ENCODE measurements at places on chromosomes 13 and 19.

- DNase-seq, result no peak
Observed at GRCh38 chr13:24860770-24861169, 96.8 kb downstream of the RNF17 start.

DNA sequence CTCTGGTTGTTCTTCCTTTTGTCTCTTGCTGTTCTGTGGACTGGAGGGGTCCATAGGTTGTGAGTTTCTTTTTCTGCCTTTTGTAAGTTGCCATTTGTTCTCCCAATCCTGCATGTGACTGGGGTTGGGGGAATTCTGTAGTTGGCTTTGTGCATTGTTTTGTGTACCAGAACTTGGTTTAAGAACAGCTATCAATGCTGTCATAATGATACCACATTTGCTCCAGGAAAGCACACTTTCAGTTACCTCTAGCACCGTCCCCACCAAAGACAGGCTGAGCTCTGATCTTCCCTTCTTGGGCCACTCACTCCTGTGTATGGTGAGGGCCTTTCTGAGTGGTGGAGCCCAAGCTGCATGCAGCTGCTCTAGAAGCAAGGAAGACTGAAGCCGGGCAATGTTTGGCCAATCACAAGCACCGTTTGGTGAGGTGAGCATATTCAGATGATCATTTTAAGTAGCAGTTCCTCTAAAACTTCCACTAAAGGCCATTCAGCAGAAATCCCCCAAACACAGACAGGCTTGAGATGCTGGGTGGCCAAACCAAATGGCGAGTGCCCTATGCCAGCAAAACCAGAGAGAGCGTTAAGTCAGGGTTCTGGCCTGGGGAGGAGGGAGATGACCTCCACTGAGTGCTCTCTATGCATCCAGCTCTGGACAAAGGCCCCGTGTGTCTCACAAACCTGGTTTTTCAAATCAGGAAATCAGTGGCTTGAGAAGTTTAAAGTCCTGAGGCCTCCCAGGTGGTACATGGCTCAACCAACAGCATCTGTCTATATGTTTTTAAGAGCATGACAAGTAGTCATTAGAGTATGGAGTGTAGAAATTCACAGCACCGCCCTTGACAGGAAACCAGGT, 120.7 kb upstream of the SPATA13 start:
- DNase-seq, result no peak

DNA sequence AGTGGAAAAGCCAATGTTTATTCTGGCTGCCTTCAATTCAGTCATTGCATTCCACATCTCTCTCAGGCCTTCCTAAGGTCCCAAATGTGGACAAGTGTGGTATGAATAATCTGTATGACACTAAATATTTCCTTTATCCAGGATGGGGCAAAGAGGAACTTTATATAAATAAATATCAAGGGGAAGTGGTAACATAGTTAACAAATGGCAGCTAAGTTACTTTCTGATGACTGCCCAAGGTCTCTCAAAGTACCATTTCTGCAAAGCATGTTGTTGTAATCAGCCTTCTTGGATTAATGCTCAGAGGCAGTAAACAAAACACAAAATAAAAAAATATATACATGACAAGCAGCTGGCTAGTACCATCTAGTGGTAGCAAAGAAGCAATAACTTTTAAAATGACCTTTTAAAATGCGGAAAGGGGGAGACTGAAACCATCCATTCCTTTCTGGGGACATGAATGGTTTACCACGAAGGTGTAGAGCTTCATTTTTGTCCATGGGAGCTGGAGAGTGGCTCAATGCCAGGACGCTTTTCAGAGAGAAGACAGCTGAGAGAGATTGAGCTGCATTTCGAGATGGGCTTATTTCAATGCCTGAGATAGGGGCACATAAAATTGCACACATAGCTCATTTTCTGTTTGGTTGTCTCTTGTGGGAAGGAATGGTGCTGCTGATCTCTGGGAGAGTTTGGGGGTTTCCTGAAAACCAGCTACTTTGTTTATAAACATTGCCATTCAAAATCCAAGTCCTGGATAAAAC, 259.2 kb downstream of the RFC3 start:
- no peak for DNase-seq

DNA sequence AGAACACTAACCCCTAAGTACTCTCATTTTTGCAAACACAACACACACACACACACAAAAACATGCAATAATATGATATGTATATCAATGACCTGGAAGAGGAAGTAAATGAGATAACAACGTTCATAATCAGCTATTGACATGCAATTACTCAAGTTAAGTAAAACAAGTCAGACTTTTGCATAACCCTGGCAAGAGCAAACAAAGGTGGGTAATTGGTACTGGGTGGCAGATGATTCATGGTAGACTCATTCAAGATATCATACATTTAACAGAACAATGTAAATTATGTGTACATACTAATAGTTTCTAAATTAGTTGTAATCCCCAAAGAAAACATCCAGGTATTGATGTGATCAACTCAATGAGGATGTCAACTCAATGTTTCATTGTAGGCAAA, 508.8 kb downstream of the DACH1 start:
- DNase-seq, result no peak

- no peak for DNase-seq
Observed at GRCh38 chr13:105153611-105154010, 1381.9 kb downstream of the EFNB2 start.

Data from activated CD4-positive, alpha-beta T cell treated with anti-CD3 and anti-CD28 coated beads, Interleukin-2, amount 50 U/mL, for 48 hours (primary cell).